H7 (cell line): ENCODE measurements at places on chromosomes 4 and X.

GRCh38 chr4:39495446-39496213, 31.6 kb downstream of the UGDH start:
- no peak for DNase-seq

GRCh38 chrX:23788521-23788920, 5.5 kb downstream of the SAT1 start:
- no peak for DNase-seq

- DNase-seq: no peak
These were observed 129.4 kb downstream of the ANAPC10 start for GRCh38 chr4:144968606-144969005.

DNA sequence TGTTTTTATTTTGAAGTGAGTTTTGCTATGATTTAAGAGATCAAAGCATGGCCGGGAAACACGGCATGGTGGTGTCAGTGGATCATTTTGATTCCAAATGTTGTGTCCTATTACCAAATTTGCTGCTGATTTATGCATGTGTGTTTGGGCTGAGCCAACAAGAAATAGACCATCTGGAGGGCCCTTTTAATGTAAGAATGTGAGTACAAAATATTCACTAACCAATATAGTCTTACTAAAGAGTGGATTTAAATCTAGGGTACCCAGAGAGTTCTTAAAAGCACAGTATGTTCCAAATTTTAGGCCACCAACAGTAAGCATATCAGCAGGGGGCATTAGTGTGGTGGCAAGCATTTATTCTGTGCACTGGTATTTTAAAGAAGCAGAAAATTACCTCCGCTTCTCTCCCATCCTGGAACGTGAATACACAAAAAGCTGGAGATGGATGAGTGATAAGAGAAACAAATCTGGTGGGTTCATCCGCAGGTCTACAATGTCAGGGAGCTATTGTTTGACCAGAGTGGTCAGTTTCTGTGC, 444.4 kb upstream of the IGFBP7 start:
- no peak for DNase-seq

DNA sequence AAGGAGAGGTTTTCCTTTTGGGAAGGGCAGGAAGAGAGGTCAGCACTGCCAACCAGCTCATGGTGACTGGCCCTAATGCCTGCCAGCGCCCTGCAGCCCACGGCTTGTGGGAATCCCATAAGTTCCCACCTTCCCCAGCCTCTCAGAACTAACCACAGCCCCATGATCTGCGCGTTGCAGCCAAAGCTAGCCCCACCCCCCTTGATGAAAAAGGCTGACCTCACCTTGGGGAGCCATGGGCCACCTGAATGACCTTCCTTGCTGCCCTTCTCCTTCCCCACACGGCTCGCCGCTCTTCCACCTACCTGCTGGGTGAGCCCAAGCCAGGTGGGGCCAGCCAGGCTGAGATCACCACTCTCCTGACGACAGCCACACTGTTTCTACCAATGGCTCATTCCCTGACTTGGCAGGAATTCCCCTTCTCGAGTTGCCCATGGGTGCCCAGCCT, 3.9 kb upstream of the ELF4 start:
- DNase-seq: peak; percentile 48

GRCh38 chr4:124203613-124204238, 508.8 kb downstream of the ANKRD50 start:
- DNase-seq: no peak

DNA sequence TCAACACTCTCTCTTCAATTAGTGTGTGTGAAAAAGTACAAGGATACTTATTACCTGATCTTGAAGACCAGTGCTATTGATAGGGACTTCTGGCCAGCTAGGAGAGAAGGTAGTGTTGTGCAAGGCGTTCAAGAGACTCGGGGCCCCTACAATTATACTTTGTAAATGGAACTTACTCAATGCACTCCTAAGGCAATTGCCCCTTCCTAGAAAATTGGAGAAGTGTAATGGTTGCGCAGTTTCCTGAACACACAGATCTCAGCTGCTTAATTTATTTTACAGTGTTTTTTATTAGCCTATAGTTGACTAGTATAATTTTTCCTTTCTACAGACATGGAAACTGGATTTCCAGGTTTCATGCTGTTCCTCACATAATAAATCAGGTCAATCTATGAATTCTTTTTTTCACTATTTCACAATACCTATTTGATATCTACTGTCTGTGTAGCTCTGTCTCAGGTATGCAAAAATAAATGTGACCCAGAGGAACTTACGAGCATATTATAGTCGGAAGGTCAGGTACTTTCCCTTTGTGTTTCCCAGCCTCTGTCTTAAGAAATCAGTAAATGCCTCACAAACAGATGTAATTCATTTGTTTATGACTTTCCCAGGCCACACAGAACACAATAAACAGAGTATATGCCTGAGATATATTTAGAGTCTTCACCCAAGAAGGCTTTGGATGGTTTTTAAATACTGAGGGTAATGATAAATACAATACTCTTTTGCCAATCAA, 89.1 kb upstream of the TET2 start:
- no peak for DNase-seq

DNA sequence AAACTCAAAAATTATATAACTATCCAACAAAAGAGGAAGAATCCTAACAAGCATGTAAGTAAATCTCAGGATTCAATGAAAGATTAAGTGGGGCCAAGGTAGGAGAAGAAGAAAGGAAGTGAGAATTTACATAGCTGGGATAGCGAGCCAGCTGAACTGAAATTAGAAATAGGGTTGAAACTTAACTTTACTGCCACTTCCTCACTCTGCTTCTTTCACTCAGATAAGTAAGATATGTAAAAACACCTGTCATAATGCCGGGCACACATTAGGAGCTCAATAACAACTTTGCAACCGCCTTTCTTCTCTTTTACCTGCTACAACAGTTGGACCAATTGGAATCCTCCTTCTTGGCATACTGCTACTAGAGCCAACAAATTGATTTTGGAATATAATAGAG, 129.4 kb downstream of the CNKSR2 start:
- DNase-seq: no peak

DNA sequence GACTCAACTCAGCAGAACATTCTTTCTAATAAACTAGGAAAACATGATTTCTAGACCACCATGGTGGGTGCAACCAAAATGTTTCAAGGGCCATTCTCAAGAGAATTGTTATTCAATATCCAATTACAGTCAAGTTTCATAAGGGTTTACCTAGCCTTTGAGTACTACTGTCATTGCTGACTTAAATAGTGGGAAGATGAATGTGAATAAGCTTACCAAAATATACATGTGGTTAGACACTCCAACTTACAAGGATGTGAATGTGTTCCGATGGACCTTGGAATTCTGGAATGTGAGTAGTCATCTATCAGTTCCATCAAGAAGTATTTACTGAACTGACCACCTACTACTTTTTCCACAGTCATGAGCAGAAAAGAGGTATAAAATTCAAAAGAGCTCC, 16.9 kb downstream of the SH3RF1 start:
- DNase-seq: no peak

DNA sequence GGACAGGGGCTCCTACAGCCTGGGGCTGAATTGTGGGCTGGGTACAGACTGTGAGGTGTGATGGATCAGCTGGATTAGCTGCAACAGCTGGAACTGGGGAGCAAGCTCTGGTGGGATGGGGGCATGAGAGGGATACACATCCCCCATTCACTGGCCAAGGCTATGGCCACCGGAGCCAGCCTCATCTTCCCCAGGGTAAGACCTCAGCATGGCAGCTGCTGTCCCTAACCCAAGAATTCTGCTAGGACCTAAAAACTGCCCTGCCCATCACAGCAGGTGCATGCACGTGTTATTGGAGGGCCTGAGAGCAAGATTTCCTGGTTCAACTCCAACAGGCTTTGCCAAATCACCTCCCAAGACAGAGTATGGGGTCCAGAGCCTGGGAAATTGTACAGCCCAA, 258.6 kb upstream of the AGTR2 start:
- DNase-seq: peak; percentile 12
